Caco-2 (cell line): ENCODE measurements at places on chromosomes 2 and 18. TPM values are rescaled to one million over a fixed set of nuclear protein-coding genes. Genes with fewer than 3 reads are reported as not detected.

The TET3 gene
- total RNA-seq, result 27.5 and 27.8 TPM in 2 replicates

The DHRS9 gene
- total RNA-seq, result not detected in 2 replicates

The LRATD1 gene
- total RNA-seq, result 0.27 and 0.35 TPM in 2 replicates

The PLA2R1 gene
- total RNA-seq, result 0.26 and 0.39 TPM in 2 replicates

The AMER3 gene
- 0.79 TPM in 2 replicates for total RNA-seq

- H3K36me3 ChIP-seq, result no peaks in the 10 kb centered on the region
- no peak overlapping the region for H3K27ac ChIP-seq
- H3K4me1 ChIP-seq, result peaks cover 58% of the 10 kb centered on the region
- no peaks in the 10 kb centered on the region for H3K27me3 ChIP-seq
- DNase-seq, result no peak
Measured at GRCh38 chr2:203660465-203660864, 46.0 kb upstream of the CD28 start.

GRCh38 chr2:113685471-113685870 lies 58.4 kb downstream of the RABL2A start:
- no peak overlapping the region for H3K4me3 ChIP-seq
- no peaks in the 10 kb centered on the region for H3K4me1 ChIP-seq
- H3K36me3 ChIP-seq, result no peaks in the 10 kb centered on the region
- DNase-seq, result no peak
- H3K27ac ChIP-seq, result no peak overlapping the region
- no peaks in the 10 kb centered on the region for H3K27me3 ChIP-seq

DNA sequence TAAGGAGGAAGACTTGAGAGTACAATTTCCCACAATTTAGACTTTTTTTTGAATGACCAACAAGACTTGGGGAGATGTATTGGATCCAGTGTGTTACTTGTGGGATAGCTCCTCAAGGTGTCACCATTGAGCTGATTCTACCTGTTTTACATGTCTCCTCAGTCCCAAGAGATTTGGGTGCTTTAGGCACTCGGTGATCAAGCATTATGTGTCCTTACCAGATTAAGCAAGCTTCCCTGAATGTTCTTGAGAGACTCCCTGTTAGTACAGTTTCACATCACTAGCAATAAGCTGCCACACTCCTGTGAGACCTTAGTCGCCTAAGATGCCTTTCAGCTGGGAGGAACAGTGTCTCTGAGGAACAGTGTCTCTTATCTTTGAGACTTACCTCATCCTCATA lies 384.3 kb upstream of the SYT4 start:
- DNase-seq, result peak; percentile 10
- H3K4me3 ChIP-seq, result no peak overlapping the region
- H3K4me1 ChIP-seq, result no peaks in the 10 kb centered on the region
- no peaks in the 10 kb centered on the region for H3K27me3 ChIP-seq
- no peaks in the 10 kb centered on the region for H3K36me3 ChIP-seq
- H3K27ac ChIP-seq, result no peak overlapping the region

- H3K36me3 ChIP-seq, result no peaks in the 10 kb centered on the region
- H3K27me3 ChIP-seq, result no peaks in the 10 kb centered on the region
- H3K4me1 ChIP-seq, result peaks cover 8% of the 10 kb centered on the region
Measured at GRCh38 chr2:191878548-191879279, 31.8 kb upstream of the CAVIN2 start.

GRCh38 chr2:208250388-208250787 lies 4.5 kb downstream of the IDH1 start:
- H3K27me3 ChIP-seq, result no peaks in the 10 kb centered on the region
- no peak overlapping the region for H3K4me3 ChIP-seq
- H3K36me3 ChIP-seq, result peaks cover 7% of the 10 kb centered on the region
- H3K4me1 ChIP-seq, result peaks cover 19% of the 10 kb centered on the region

DNA sequence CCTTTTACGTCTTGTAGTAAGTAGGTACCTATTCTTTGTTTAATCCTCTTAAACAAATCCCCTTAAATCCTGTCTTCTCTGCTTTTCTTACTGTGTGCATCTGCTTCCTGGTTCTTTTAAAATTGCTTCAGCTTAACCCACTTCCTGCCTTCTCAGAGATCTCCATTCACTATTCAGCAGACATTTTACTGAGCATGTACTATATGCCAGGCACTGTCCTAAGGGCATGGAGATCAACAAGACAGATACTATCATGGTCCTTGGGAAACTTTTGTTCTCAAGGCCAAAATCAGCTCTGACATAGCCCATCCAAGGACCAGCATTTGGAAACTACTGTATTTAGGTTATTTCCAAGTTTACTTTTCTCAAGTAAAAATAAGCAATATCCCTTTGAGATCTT lies 227.5 kb downstream of the TPGS2 start:
- H3K27ac ChIP-seq, result no peak overlapping the region
- no peaks in the 10 kb centered on the region for H3K4me1 ChIP-seq
- H3K27me3 ChIP-seq, result no peaks in the 10 kb centered on the region
- H3K4me3 ChIP-seq, result no peak overlapping the region
- no peak for DNase-seq

- no peak for DNase-seq
- no peak overlapping the region for H3K4me3 ChIP-seq
- H3K27me3 ChIP-seq, result no peaks in the 10 kb centered on the region
- peaks cover 29% of the 10 kb centered on the region for H3K4me1 ChIP-seq
Measured at GRCh38 chr2:63992061-63992685, 27.1 kb downstream of the VPS54 start.

DNA sequence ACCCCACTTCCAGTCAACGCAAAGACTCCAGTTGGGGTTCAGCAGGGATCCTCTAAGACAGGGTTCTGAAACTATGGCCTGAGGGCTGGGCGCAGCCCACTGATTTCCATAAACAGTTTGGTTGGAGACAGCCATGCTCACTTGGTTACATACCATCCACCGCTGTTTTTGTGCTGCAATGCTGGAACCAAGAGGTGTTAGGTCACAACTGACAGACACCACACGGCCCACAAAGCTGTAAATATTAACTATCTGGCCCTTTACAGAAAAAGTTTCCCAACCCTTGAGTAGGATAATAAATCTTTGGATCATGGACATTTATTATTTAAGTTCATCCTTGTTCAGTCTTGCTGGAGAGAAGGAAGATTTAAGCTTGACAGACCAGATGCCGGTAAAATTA lies 8.4 kb upstream of the CD226 start:
- H3K36me3 ChIP-seq, result no peaks in the 10 kb centered on the region
- no peak overlapping the region for H3K27ac ChIP-seq
- no peak overlapping the region for H3K4me3 ChIP-seq
- H3K4me1 ChIP-seq, result no peaks in the 10 kb centered on the region
- DNase-seq, result no peak

GRCh38 chr2:1635823-1636222 lies 108.5 kb downstream of the PXDN start:
- peaks cover 34% of the 10 kb centered on the region for H3K4me1 ChIP-seq
- no peak for DNase-seq
- H3K4me3 ChIP-seq, result no peak overlapping the region
- no peaks in the 10 kb centered on the region for H3K36me3 ChIP-seq

GRCh38 chr2:43841949-43842865 lies 3.4 kb downstream of the ABCG8 start:
- H3K4me1 ChIP-seq, result no peaks in the 10 kb centered on the region
- no peaks in the 10 kb centered on the region for H3K27me3 ChIP-seq
- no peak for DNase-seq
- no peak overlapping the region for H3K27ac ChIP-seq
- H3K4me3 ChIP-seq, result no peak overlapping the region
- H3K36me3 ChIP-seq, result no peaks in the 10 kb centered on the region

DNA sequence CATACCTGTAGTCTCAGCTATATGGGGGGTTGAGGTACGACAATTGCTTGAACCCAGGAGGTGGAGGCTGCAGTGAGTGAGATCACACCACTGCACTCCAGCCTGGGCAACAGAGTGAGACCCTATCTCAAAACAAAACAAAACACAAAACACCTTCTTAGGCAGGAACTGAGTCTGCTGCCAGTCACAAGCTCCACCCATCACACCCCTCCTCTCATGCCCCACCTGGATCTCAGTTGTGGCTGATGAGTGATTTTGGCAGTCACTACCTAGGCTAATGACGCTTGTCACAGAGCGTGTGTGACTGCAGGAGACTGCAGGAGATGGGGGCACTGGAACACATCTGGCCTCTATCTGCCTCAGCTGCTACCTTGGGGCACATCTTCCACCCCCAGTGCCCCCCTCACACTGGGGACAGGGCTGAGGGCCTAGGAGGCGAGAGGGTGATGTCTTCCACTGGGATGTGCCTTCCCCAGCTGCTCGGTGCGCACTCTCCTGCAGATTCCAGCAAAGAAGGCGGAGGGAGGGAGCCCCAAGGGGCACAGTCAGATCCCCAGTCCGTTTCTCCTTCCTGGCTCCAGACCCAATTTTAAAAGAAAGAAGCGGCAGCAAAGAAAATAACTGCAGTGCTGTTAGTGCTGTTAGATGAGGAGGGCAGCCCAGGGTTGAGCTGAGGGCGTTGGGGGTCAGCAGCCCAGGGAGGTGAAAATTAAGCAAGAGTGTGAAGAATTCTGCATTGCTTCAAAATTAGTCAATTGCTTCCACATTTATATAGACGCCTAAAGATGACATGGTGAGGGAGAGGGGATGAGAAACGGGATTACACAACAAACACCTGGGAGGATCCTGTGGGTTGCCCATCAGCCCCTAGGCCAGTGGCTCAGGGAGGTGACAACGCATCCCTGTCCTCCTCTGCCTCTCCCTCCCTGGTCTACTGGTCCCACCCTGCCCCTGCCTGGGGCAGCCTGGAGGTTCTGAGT lies 143.6 kb upstream of the HAAO start:
- peaks cover 5% of the 10 kb centered on the region; the same call in 1 of the 2 replicates for H3K4me1 ChIP-seq
- no peaks in the 10 kb centered on the region for H3K36me3 ChIP-seq
- H3K4me3 ChIP-seq, result no peak overlapping the region
- H3K27ac ChIP-seq, result no peak overlapping the region

DNA sequence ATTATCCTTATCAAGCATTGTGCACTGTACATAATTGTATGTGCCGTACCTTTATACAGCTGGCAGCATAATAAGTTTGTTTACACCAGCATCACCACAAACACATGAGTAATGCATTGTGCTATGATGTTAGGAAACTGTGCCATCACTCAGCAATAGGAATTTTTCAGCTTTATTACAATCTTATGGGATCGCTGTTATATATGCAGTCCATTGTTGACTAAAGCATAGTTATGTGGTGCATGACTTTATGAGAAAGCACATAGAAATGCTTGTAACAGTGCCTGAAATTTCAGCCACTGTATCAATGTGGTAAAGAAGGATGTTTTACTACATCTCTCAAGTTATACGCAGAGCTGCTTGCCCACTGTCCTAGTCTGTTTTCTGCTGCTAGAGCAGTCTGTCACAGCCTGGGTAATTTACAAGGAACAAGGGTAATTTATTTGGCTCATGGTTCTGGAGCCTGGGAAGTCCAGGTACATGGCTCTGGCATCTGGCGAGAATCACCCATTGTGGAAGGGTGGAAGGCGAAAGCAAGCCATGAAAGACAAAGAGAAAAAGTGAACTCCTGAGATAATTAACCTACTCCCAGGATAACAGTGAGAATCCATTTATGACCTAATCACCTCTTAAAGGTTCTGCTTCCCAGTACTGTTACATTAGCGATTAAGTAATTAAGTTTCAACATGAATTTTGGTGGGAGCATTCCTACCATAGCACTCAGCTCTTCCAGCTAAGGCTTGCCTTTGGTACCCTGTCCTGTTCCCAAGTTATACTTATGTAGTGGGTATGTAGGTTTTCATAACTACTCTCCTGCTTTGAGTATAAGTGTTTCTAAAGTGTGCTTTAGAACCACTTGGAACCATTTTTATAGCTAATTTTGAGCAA lies 4.6 kb downstream of the MAP3K20 start:
- H3K27ac ChIP-seq, result no peak overlapping the region
- 0 out of 2 replicates have a peak, but pooled peaks cover 1% of the 10 kb centered on the region for H3K36me3 ChIP-seq
- H3K27me3 ChIP-seq, result no peaks in the 10 kb centered on the region
- peaks cover 9% of the 10 kb centered on the region for H3K4me1 ChIP-seq

DNA sequence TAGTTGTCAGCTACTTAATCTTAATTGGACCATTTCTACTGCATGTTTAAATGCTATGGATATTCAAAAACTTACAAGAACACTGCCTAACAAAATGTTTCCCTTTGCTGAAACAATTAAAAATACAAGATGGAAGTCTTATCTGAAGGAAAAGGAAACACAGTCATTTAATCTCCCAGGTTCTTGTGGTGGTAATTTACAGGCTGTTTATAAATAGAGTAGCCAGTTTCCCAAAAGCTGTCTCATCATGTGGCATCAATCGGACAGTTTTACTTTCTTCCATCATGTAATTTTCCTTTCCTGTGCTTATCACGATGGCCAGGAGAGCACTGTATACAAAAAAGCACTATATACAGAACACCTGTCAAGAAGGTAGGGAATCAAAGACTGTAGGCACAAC lies 368.1 kb downstream of the ZEB2 start:
- no peak overlapping the region for H3K27ac ChIP-seq
- no peaks in the 10 kb centered on the region for H3K27me3 ChIP-seq
- DNase-seq, result no peak
- H3K36me3 ChIP-seq, result no peaks in the 10 kb centered on the region
- no peak overlapping the region for H3K4me3 ChIP-seq
- no peaks in the 10 kb centered on the region for H3K4me1 ChIP-seq

- H3K4me1 ChIP-seq, result no peaks in the 10 kb centered on the region
- no peak overlapping the region for H3K4me3 ChIP-seq
- H3K27me3 ChIP-seq, result no peaks in the 10 kb centered on the region
- H3K36me3 ChIP-seq, result no peaks in the 10 kb centered on the region
Measured at GRCh38 chr2:158046121-158046880, 55.4 kb upstream of the UPP2 start.

GRCh38 chr2:217909156-217909820 lies 93.5 kb downstream of the TNS1 start:
- H3K4me3 ChIP-seq, result no peak overlapping the region
- no peaks in the 10 kb centered on the region for H3K27me3 ChIP-seq
- peaks cover under 1% of the 10 kb centered on the region; the same call in 1 of the 2 replicates for H3K4me1 ChIP-seq
- H3K36me3 ChIP-seq, result no peaks in the 10 kb centered on the region
